ENCODE measurements at places on chromosomes 12 and 14. TPM values are rescaled to one million over a fixed set of nuclear protein-coding genes. Genes with fewer than 3 reads are reported as not detected.

The TAS2R31 gene
- total RNA-seq: 0.35 TPM

The PTCSC3 gene
- not detected for total RNA-seq

The PCED1B gene
- 0.12 TPM for total RNA-seq

The SMIM41 gene
- 2.0 TPM for total RNA-seq

The ZFHX2 gene
- total RNA-seq: 0.12 TPM

The STAC3 gene
- not detected for total RNA-seq

The ALDH2 gene
- 98.0 TPM for total RNA-seq

The CLEC2D gene
- 2.7 TPM for total RNA-seq

The SLC2A3 gene
- 52.7 TPM for total RNA-seq

The CACNA1C gene
- total RNA-seq: 10.7 TPM

The NEUROD4 gene
- total RNA-seq: not detected

The CCDC60 gene
- total RNA-seq: not detected

The ADAM21 gene
- total RNA-seq: under 0.01 TPM

The REM2 gene
- total RNA-seq: not detected

The INHBE gene
- total RNA-seq: 7.2 TPM

The DLK1 gene
- 0.34 TPM for total RNA-seq

The ZNF268 gene
- total RNA-seq: 23.0 TPM

The KLRK1 gene
- total RNA-seq: not detected

The GSG1 gene
- 55.0 TPM for total RNA-seq

The DNM1L gene
- total RNA-seq: 53.4 TPM

The GPN3 gene
- 18.7 TPM for total RNA-seq

The AQP5 gene
- 5.4 TPM for total RNA-seq

The EXOC3L4 gene
- total RNA-seq: 0.23 TPM

The CCDC63 gene
- not detected for total RNA-seq

The MYL2 gene
- not detected for total RNA-seq

The IFNG-AS1 gene
- total RNA-seq: not detected

The MAGOHB gene
- total RNA-seq: 28.9 TPM

The IL22 gene
- not detected for total RNA-seq

The FAR2 gene
- total RNA-seq: 2.3 TPM

The ORAI1 gene
- 7.5 TPM for total RNA-seq

The RD3L gene
- not detected for total RNA-seq

The KLRB1 gene
- not detected for total RNA-seq

The IL23A gene
- not detected for total RNA-seq

The SIX4 gene
- total RNA-seq: 9.1 TPM

The OSBPL8 gene
- 29.0 TPM for total RNA-seq

The CLEC4D gene
- total RNA-seq: not detected

The PZP gene
- total RNA-seq: not detected

The SLC15A4 gene
- total RNA-seq: 46.1 TPM

The ST8SIA1 gene
- total RNA-seq: 0.93 TPM

The SERPINA3 gene
- 80.7 TPM for total RNA-seq

The PLBD1 gene
- total RNA-seq: 4.2 TPM

The ANG gene
- 12.8 TPM for total RNA-seq

The CLEC6A gene
- not detected for total RNA-seq

The NFATC4 gene
- 83.0 TPM for total RNA-seq

The LBHD2 gene
- total RNA-seq: 0.26 TPM

The ATP2B1 gene
- 58.8 TPM for total RNA-seq

The PCNX1 gene
- total RNA-seq: 26.1 TPM

The GDF3 gene
- total RNA-seq: not detected

The PRR4 gene
- total RNA-seq: not detected

The PPFIBP1 gene
- total RNA-seq: 36.3 TPM

The TMEM179 gene
- total RNA-seq: not detected

The GZMB gene
- not detected for total RNA-seq

The SLCO1B1 gene
- not detected for total RNA-seq

The FAM177A1 gene
- total RNA-seq: 27.0 TPM

The GRIN2B gene
- not detected for total RNA-seq

All from pericardium fibroblast (primary cell).